Ovary (tissue), 10 donors: ENCODE measurements at places on chromosomes 3 and 15. TPM values are rescaled to one million over a fixed set of nuclear protein-coding genes. Genes with fewer than 3 reads are reported as not detected.

Gene LRRC57
- total RNA-seq, result 20.4 TPM

Gene SEMA3G
- 12.3 TPM for total RNA-seq

Gene SST
- total RNA-seq, result not detected

- no peak overlapping the region for H3K27ac ChIP-seq
- no peak for DNase-seq
- H3K36me3 ChIP-seq, result no peaks in the 10 kb centered on the region
- H3K4me3 ChIP-seq, result no peak overlapping the region
- no peaks in the 10 kb centered on the region for H3K4me1 ChIP-seq
Observed at GRCh38 chr3:196974661-196975060, 6.0 kb upstream of the PIGZ start.

- no peak for DNase-seq
- H3K36me3 ChIP-seq, result no peaks in the 10 kb centered on the region
- no peak overlapping the region for H3K4me3 ChIP-seq
- no peaks in the 10 kb centered on the region for H3K27me3 ChIP-seq
Observed at GRCh38 chr15:99590913-99591646, 25.3 kb downstream of the MEF2A start.

DNA sequence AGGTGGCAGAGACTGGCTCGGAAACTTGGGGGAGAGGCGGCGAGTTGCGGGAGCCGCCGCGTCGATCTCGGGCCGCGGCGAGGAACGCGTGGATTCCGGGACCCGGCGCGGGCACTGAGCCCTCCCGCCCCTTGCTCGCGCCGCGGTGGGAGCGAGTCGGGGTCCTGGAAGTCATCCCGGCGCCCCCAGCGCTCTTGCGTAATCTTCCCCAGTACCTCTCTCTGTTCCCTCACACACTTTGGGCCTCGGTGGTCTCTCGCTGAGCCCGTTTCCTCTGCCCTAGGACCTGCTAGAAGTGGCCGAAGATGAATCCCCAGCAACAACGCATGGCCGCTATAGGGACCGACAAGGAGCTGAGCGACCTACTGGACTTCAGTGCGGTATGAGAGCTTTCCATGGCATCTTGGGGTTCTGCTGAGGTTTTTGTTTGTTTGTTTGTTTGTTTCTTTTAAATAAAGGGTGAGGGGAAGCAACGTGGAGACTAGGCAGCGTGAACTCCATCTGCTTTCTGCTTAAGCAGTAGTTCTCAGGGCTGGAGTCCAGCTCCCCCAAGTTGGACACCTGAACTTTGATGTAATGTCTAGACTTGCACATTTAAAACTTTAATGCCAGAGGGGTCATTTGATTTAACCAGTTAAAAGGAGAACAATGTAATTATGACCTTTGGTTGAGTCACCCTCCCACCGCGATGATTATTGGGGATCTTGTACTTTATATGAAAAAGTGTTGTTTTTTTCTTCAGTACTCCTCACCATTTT lies 1.3 kb downstream of the TCF12 start:
- no peaks in the 10 kb centered on the region for H3K36me3 ChIP-seq
- peaks cover 3% of the 10 kb centered on the region for H3K4me1 ChIP-seq
- H3K27me3 ChIP-seq, result no peaks in the 10 kb centered on the region
- peak overlapping the region; percentile 97 for H3K27ac ChIP-seq
- H3K4me3 ChIP-seq, result peak overlapping the region; percentile 96

- no peaks in the 10 kb centered on the region for H3K4me1 ChIP-seq
- no peaks in the 10 kb centered on the region for H3K27me3 ChIP-seq
- no peaks in the 10 kb centered on the region for H3K36me3 ChIP-seq
- no peak overlapping the region for H3K27ac ChIP-seq
Observed at GRCh38 chr3:131819381-131820055, 215.3 kb downstream of the CPNE4 start.

GRCh38 chr15:35979608-35980007 lies 433.6 kb upstream of the DPH6 start:
- no peaks in the 10 kb centered on the region for H3K27me3 ChIP-seq
- no peaks in the 10 kb centered on the region for H3K36me3 ChIP-seq
- H3K27ac ChIP-seq, result no peak overlapping the region

GRCh38 chr3:117788061-117788460 lies 1078.5 kb downstream of the TUSC7 start:
- no peaks in the 10 kb centered on the region for H3K27me3 ChIP-seq
- H3K4me3 ChIP-seq, result no peak overlapping the region
- no peaks in the 10 kb centered on the region for H3K36me3 ChIP-seq
- peak; percentile 12 for DNase-seq
- no peak overlapping the region for H3K27ac ChIP-seq

DNA sequence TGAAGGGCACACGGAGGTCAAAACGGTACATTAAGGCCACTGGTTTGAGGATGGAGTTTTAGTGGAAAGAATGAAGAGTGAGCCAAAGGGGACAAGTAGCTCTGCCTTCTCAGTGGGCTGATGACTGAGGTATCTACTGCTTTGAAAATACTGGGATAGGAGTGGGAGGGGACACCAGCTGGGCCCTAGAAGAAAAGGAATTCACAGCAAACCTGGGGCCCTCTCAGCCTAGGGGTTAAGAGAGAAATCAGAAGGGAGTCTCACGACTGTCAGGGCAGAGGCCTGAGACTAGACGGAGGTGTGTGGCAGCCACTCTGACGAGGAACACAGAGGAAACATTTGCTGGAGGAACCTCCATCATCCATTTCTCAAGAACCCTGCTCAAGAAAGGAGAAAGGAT lies 75.1 kb downstream of the TNIK start:
- H3K27me3 ChIP-seq, result no peaks in the 10 kb centered on the region
- H3K36me3 ChIP-seq, result no peaks in the 10 kb centered on the region
- no peak for DNase-seq
- no peak overlapping the region for H3K27ac ChIP-seq
- H3K4me1 ChIP-seq, result no peaks in the 10 kb centered on the region

DNA sequence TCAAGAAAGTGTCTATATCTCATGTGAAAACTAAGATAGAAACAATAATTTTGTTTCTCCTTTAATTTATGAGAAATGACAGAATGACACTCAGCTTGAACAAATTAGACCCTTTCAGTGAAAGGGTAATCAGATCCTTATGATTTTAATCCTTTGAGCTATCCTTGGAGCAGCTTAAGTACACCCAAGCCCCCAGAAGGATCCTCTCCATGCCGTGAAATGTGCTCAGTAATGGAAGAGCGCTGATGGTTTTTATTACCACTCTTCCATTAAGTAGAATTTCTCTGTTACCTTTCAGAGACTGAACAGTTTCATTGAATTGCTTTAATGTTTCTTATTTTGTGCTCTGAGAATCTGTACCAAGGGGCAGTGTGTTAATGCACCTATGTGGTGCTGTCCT lies 54.3 kb downstream of the HMG20A start:
- no peaks in the 10 kb centered on the region for H3K4me1 ChIP-seq
- DNase-seq, result no peak
- H3K4me3 ChIP-seq, result no peak overlapping the region

DNA sequence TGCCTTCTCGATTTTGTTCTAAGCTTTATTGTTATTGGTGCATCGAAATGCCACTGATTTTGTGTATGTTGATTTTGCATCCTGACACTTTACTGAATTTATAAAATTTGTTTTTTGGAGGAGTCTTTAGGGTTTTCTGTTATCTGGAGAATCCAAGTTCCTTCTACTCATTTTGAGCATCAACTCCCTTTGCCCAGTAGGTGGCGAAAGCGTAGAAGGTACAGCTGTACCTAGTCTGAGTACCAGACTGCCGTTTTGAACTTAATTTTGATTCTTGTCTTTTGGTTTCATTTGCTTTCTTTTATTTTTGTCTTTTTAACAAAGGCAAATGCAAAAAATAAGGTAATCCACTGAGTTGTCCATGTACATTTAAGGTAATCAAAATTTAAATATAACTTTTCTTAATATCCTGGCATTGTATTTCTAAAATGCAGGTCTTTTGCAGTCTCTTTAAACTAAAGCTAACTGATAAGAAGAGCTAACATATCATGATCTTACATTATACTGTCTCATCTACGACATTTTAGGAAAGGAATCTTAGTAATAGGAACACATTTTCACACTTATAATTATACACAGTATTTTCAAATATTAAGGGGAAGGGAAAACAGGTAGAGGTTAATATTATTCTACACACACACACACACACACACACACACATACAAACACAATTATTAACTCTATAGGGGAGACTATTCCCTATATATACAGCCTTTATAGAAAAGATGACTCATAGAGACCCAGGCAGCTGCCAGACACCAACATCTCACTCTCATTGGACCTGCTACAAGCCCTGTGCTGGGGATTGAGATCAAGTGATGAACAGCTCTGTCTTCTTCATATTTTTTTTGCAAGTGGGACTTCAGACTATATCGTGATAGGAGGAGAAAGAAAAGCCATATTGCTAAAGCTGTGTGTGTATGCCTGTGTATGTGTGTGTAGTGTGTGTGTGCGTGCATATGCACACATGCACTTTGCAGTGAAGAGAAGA lies 71.8 kb downstream of the SYNPR start:
- H3K27ac ChIP-seq, result no peak overlapping the region
- H3K27me3 ChIP-seq, result no peaks in the 10 kb centered on the region
- H3K4me1 ChIP-seq, result no peaks in the 10 kb centered on the region
- no peak overlapping the region for H3K4me3 ChIP-seq
- H3K36me3 ChIP-seq, result no peaks in the 10 kb centered on the region

DNA sequence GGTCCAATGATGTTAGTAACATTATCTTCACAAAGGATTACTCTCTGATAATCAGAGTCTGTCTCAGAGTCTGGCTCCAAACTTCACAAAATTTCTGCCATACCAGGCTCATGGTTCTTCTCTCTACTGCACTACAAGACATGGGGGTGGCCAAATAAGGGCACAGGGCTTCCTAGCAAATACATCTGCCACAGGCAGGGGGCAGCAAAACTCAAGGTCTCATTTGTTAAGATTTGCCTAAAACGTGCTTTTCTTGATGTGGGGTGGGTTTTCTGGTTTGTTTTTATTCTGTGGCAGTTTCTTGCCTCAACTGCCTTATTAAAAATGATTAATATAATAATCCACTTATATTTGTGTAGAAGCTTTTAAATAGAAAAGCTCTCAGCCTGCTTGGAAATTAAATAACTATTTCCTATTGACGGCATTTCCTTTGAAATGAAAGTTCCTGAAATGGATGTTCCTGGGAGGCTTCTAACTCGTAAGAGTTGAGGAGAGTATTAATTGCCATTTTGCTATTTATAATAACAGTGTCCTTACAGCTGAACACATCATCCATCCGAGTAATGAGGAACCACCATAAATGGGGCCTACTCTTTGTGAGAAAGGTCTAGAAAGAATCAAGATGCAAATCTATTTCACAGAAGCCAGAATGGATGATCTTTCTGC lies 53.8 kb downstream of the SST start:
- no peak overlapping the region for H3K27ac ChIP-seq
- no peaks in the 10 kb centered on the region for H3K36me3 ChIP-seq
- H3K4me1 ChIP-seq, result peaks cover 5% of the 10 kb centered on the region
- peak; percentile 57 for DNase-seq
- H3K27me3 ChIP-seq, result no peaks in the 10 kb centered on the region

GRCh38 chr3:31948280-31948679 lies 32.8 kb downstream of the OSBPL10 start:
- H3K36me3 ChIP-seq, result no peaks in the 10 kb centered on the region
- H3K27me3 ChIP-seq, result no peaks in the 10 kb centered on the region
- no peak overlapping the region for H3K4me3 ChIP-seq
- no peak overlapping the region for H3K27ac ChIP-seq
- DNase-seq, result no peak

DNA sequence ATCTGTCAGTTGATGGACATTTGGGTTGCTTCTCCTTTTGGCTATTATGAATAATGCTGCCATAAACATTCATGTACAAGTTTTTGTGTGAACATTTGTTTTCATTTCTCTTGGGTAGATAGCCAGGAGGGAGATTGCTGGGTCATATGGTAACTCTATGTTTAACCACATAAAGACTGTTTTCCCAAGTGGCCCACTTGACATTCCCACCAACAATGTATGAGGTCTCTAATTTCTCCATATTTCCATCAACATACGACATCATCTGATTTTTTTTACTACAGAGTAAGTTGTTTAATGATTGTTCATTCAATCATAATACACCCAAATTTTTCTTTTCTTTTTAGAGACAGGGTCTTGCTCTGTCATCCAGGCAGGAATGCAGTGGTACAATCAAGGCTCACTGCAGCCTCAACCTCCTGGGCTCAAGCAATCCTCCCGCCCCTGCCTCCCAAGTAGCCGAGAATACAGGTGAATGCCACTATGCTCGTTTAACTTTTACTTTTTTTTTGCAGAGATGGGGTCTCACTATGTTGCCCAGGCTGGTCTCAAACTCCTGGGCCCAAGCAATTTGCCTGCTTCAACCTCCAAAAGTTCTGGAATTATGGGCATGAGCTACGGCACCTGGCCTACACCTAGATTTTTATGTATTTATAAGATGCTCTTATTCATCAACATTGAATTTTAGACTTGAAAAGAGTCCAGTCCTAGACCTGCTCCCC lies 6.8 kb downstream of the IP6K1 start:
- H3K4me1 ChIP-seq, result peaks cover 11% of the 10 kb centered on the region
- H3K4me3 ChIP-seq, result no peak overlapping the region
- H3K27me3 ChIP-seq, result no peaks in the 10 kb centered on the region

DNA sequence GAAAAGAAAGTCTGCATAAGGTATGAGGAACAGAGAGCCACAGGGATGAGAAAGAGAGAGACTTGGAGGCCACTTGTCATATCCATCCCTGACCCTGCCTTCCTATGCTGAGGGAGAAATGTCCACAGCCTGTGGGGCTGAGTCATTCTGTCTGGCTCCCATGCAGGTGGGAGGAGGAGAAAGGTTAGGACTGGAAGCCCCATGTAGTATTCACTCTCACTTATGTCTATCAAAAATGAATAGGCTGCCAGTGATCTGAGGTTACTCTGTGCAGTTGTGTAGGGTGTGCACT lies 71.3 kb downstream of the RAB11A start:
- no peaks in the 10 kb centered on the region for H3K27me3 ChIP-seq
- H3K36me3 ChIP-seq, result no peaks in the 10 kb centered on the region
- no peak overlapping the region for H3K4me3 ChIP-seq
- H3K27ac ChIP-seq, result no peak overlapping the region
- H3K4me1 ChIP-seq, result no peaks in the 10 kb centered on the region

DNA sequence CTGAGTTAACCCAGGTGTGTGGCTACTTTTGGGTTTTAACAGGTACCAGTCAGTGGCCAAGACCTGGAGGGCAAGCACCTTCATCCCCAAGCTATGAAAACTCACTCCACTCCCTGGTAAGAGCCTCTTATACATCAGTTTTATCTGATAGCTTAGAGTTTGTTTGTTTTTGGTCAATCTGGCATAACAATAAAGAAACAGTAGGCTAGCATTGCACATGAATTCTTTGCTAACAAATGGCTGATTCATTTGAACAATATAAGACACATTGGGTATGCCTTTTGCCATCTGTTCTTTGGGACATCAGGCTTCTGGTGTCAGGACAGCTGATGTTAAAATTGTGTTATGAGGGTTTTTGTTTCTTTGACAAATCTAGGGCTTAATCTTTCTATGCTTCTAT lies 125.0 kb upstream of the CGNL1 start:
- no peak for DNase-seq
- H3K27ac ChIP-seq, result no peak overlapping the region
- H3K4me1 ChIP-seq, result no peaks in the 10 kb centered on the region
- H3K36me3 ChIP-seq, result no peaks in the 10 kb centered on the region
- no peak overlapping the region for H3K4me3 ChIP-seq

GRCh38 chr3:188021502-188022040 lies 132.4 kb upstream of the LPP start:
- DNase-seq, result no peak
- no peak overlapping the region for H3K4me3 ChIP-seq
- no peaks in the 10 kb centered on the region for H3K27me3 ChIP-seq
- H3K27ac ChIP-seq, result no peak overlapping the region
